Lower lobe of right lung (tissue), 2 donors: ENCODE measurements at places on chromosomes 2 and 18. TPM values are rescaled to one million over a fixed set of nuclear protein-coding genes. Genes with fewer than 3 reads are reported as not detected.

Gene COL3A1
- total RNA-seq = 187 TPM

Gene SAP130
- 20.1 TPM for total RNA-seq

Gene PROM2
- 6.0 TPM for total RNA-seq

Gene RAB27B
- total RNA-seq = 20.1 TPM

Gene DSG1
- total RNA-seq = not detected

Gene SELENOI
- 13.4 TPM for total RNA-seq

Gene TNS1
- total RNA-seq = 505 TPM

Gene AGAP1
- 36.2 TPM for total RNA-seq

Gene IL36RN
- total RNA-seq = not detected

- H3K4me3 ChIP-seq = peak within 1 kb of the TSS; percentile 68
- H3K36me3 ChIP-seq = no peaks in the 10 kb centered on the region
- no peaks in the 10 kb centered on the region for H3K27me3 ChIP-seq
- H3K27ac ChIP-seq = peak within 1 kb of the TSS; percentile 92
These were observed at the start of gene TET3 for GRCh38 chr2:73984203-73984921. Gene TET3 (plus strand): TSS chr2:73984910. CDS start chr2:73986404, 1,494 bp downstream.

DNA sequence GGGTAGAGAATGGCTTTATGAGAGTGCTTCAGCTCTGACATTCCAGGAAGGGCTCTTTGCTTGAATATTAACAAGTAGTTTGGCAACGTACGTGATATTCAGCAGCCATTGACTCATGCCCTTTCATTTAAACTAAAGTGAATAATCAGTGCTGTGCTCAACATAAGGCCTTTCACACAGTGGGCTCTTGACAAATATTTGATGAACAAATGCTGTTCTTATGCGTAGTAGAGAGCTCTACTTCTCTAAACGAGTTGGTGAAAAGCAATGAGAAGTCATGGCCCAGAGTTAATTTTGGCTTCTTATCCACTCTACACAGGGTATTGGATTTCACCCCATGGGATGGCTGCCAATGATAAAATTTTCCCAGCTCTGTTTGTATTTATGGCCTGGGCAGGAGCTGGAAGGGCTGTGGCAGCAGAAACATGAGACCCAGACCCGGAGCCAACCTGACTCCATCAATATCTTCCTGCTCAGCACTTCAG, 338.9 kb downstream of the CCDC85A start:
- peak overlapping the region; percentile 13 for H3K27ac ChIP-seq
- peaks cover 9% of the 10 kb centered on the region for H3K4me1 ChIP-seq
- H3K4me3 ChIP-seq = no peak overlapping the region
- DNase-seq = peak; percentile 41
- H3K27me3 ChIP-seq = no peaks in the 10 kb centered on the region
- no peaks in the 10 kb centered on the region for H3K36me3 ChIP-seq

DNA sequence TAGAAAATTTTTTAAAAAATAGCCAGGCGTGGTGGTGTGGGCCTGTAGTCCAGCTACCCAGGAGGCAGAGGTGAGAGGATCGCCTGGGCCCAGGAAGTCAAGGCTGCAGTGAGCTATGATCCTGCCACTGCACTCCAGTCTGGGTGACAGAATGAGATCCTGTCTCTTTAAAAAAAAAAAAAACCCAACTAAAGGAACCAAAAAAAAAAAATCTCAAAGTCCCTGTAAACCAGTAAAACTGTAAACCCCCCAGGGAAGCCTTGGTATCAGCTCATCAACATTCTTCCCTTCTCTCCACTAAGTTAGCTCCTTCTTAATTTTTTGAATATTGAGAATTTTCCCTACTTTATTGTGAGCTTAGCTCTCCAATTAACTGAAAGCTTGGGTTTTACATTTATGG, 8.4 kb upstream of the MCFD2 start:
- no peak for DNase-seq
- H3K36me3 ChIP-seq = no peaks in the 10 kb centered on the region
- H3K4me3 ChIP-seq = no peak overlapping the region

- DNase-seq = no peak
- no peaks in the 10 kb centered on the region for H3K27me3 ChIP-seq
- H3K36me3 ChIP-seq = no peaks in the 10 kb centered on the region
- H3K27ac ChIP-seq = peak overlapping the region; percentile 0
- no peak overlapping the region for H3K4me3 ChIP-seq
These were observed 192.6 kb downstream of the IKZF2 start for GRCh38 chr2:212958757-212959295.

- H3K27ac ChIP-seq = no peak overlapping the region
- no peak overlapping the region for H3K4me3 ChIP-seq
- no peaks in the 10 kb centered on the region for H3K36me3 ChIP-seq
- H3K4me1 ChIP-seq = peaks cover 20% of the 10 kb centered on the region
These were observed 17.8 kb upstream of the ASAP2 start for GRCh38 chr2:9188823-9189222.

- H3K27me3 ChIP-seq = no peaks in the 10 kb centered on the region
- no peaks in the 10 kb centered on the region for H3K4me1 ChIP-seq
- H3K27ac ChIP-seq = no peak overlapping the region
- DNase-seq = no peak
These were observed 68.2 kb downstream of the MAP4K3 start for GRCh38 chr2:39368846-39369245.

GRCh38 chr2:231709636-231709980, 1.3 kb downstream of the PTMA start:
- no peaks in the 10 kb centered on the region for H3K27me3 ChIP-seq
- peaks cover 32% of the 10 kb centered on the region for H3K36me3 ChIP-seq

- no peaks in the 10 kb centered on the region for H3K4me1 ChIP-seq
- no peaks in the 10 kb centered on the region for H3K36me3 ChIP-seq
- no peak for DNase-seq
- H3K4me3 ChIP-seq = no peak overlapping the region
- no peaks in the 10 kb centered on the region for H3K27me3 ChIP-seq
These were observed 37.9 kb downstream of the EHD3 start for GRCh38 chr2:31271851-31272267.

DNA sequence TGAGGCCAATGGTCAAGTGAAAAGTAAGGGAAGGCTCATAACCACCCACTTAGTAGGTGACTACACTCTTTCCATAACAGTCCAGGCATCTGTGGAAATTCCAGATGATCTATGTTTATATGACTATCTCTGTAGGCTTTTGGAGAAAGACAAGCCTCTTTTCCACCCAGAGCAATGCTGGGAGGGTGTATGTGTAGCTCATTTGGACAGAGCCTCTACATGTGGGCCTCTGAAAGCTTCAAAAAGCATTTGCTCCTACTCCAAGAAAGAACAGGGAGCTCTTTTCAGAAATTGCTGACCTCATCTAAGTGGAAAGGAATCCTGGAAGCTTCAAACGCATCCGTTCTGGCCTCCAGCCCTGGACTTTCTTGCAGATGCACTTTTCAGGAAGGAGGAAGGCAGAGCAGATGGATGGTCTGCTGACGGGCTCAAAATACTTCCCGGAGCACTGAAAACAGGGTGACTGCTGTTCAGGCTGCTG, 308.7 kb downstream of the LRATD1 start:
- no peak overlapping the region for H3K27ac ChIP-seq
- H3K4me3 ChIP-seq = no peak overlapping the region
- no peak for DNase-seq
- no peaks in the 10 kb centered on the region for H3K4me1 ChIP-seq
- H3K27me3 ChIP-seq = no peaks in the 10 kb centered on the region

GRCh38 chr2:111662039-111662770, 221.8 kb downstream of the ANAPC1 start:
- H3K4me3 ChIP-seq = no peak overlapping the region
- H3K27ac ChIP-seq = no peak overlapping the region
- no peaks in the 10 kb centered on the region for H3K36me3 ChIP-seq
- H3K27me3 ChIP-seq = no peaks in the 10 kb centered on the region
- H3K4me1 ChIP-seq = peaks cover 40% of the 10 kb centered on the region
- no peak for DNase-seq

DNA sequence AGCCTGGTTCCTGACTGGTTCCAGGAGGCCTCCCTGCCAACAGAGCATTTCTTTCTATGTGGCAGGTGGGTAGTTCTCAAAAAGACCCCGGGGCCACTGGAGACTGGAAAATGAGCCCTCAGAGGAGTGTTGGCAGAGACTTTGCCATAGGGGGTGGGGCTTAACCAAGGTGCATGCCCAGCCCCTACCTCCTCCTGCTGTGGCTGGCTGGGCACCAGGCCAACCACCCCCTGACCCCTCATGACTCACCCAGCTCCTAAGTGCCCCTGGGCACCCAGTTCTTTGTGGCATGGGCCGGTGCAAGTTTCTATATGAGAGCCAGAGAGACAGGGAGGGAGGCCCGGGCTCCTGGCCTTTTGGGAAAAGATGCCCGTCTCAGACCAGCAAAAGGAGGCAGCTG, 98.2 kb upstream of the SMAD2 start:
- peaks cover 21% of the 10 kb centered on the region for H3K4me1 ChIP-seq
- H3K4me3 ChIP-seq = no peak overlapping the region
- no peak overlapping the region for H3K27ac ChIP-seq
- H3K36me3 ChIP-seq = no peaks in the 10 kb centered on the region
- H3K27me3 ChIP-seq = no peaks in the 10 kb centered on the region
- peak; percentile 46 for DNase-seq

DNA sequence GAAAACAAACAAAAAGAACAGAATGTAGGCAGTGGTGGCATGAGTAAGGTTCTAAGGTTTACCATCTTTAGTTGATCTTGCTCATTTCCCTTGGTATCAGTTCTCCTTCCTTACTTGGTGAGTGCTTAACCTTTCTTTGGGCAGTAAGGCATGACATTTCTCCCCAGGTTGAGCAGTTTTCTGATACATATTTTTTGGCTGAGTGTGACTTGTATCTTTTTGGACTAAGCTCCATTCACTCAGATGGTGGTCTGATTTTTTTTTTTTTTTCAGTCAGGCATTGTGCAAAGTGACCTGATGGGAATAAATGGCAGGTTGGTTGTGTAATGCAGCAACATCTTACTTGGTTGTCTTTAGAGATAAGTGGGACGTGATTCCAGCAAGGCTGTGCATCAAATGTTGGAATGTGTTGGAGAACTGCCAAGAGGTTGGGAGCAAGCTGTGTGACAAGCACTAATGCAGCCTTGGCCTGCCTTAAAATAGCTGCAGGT, 15.1 kb downstream of the SPTBN1 start:
- peak overlapping the region; percentile 65 for H3K27ac ChIP-seq
- H3K36me3 ChIP-seq = no peaks in the 10 kb centered on the region
- H3K4me1 ChIP-seq = peaks cover 84% of the 10 kb centered on the region
- no peak overlapping the region for H3K4me3 ChIP-seq

GRCh38 chr18:35588995-35589394, 7.5 kb downstream of the GALNT1 start:
- H3K27me3 ChIP-seq = no peaks in the 10 kb centered on the region
- no peak for DNase-seq
- H3K36me3 ChIP-seq = no peaks in the 10 kb centered on the region
- peaks cover 12% of the 10 kb centered on the region for H3K4me1 ChIP-seq
- no peak overlapping the region for H3K4me3 ChIP-seq
- no peak overlapping the region for H3K27ac ChIP-seq

DNA sequence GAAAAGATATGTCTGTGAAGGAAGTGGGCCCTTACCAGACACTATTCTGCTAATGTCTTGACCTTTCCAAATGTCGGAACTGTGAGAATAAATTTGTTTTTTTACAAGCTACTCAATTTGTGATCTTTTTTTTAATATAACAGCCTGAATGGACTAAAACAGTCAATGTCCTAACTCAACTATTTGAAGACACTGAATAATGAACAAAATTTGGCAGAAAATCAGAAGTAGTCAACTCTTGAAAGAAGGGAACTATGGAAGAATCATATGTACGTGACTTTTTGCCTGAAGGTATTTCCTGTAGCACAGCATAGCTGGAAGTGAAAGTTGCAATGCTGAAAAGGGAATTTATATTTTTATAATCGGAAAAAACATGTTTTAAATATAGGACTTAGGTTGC, 351.8 kb upstream of the TFPI start:
- H3K27ac ChIP-seq = no peak overlapping the region
- DNase-seq = no peak
- no peaks in the 10 kb centered on the region for H3K27me3 ChIP-seq
- H3K4me1 ChIP-seq = no peaks in the 10 kb centered on the region
- no peak overlapping the region for H3K4me3 ChIP-seq
- no peaks in the 10 kb centered on the region for H3K36me3 ChIP-seq

DNA sequence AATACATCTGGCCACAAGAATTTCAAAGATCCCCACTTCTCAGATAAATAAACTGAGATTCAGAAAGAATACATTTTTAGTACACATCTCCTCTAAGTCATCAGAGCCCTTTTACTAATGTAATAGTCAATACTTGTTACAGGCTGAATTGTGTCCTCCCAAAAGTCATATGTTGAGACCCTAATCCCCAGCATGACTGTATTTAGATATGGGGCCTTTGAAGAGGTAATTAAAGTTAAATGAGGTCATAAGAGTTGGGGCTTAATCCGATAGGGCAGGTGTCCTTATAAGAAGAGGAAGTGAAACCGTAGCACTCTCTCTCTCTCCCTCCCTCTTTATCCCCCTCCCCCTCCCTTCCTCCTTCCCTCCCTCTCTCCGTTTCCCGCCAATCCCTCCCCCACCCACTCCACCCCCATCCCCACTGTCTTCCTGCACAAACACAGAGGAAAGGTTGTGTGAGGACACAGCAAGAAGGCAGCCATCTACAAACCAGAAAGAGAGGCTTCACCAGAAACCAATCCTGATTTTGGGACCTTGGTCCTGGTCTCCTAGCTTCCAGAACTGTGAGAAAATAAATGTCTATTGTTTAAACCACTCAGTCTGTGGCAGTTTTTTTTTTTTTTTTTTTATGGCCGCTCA, 66.6 kb upstream of the ZNF397 start:
- no peak for DNase-seq
- H3K36me3 ChIP-seq = no peaks in the 10 kb centered on the region
- H3K4me1 ChIP-seq = no peaks in the 10 kb centered on the region
- H3K27me3 ChIP-seq = no peaks in the 10 kb centered on the region

GRCh38 chr18:26506012-26506411, 42.3 kb downstream of the KCTD1 start:
- no peak for DNase-seq
- H3K36me3 ChIP-seq = no peaks in the 10 kb centered on the region
- H3K4me3 ChIP-seq = no peak overlapping the region
- H3K4me1 ChIP-seq = no peaks in the 10 kb centered on the region
- no peak overlapping the region for H3K27ac ChIP-seq
- H3K27me3 ChIP-seq = no peaks in the 10 kb centered on the region

GRCh38 chr18:45387229-45387628, 228.0 kb upstream of the SLC14A2 start:
- H3K4me1 ChIP-seq = peaks cover 7% of the 10 kb centered on the region
- H3K27ac ChIP-seq = no peak overlapping the region
- DNase-seq = no peak
- no peaks in the 10 kb centered on the region for H3K27me3 ChIP-seq
- H3K36me3 ChIP-seq = no peaks in the 10 kb centered on the region

DNA sequence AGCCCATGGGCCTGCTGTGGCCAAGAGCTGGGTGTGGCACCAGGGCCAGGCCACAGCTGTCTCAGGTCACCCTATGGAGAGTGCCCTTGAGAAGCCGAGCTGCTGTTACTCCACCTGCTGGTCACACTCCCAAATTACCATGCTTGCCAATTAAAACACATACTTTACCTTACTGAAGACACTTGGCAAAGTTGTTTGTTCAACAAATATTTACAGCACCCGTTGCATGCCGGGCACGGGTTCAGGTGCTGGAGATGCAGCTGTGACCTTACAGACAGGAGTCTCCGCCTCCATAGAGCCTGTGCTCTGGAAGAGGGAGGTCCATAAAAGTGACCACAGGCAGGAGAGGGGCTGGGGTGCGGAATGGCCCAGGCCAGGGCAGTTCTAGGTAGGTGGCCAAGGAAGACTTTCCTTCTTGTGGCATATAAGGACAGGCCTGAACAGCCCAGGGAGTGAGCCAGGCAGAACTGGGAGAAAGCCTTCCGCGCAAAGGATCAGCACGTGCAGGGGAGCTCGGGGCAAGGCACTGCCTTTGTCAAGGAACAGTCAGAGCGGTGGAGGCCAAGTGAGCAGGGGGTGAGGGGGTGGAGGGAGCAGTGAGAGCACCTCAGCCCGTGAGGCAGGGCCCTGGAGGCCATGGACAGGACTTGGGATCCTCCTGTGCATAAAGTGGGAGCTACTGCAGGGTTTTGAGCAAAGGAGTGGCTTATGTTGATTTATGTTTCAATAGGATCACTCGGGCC, 23.6 kb upstream of the RBM44 start:
- no peak overlapping the region for H3K4me3 ChIP-seq
- no peaks in the 10 kb centered on the region for H3K27me3 ChIP-seq
- no peaks in the 10 kb centered on the region for H3K4me1 ChIP-seq
- peaks cover 96% of the 10 kb centered on the region for H3K36me3 ChIP-seq
